ENCODE measurements at places on chromosomes 2 and 18. TPM values are rescaled to one million over a fixed set of nuclear protein-coding genes. Genes with fewer than 3 reads are reported as not detected.

ERMN gene
- 0.04 TPM for total RNA-seq

ALPI gene
- total RNA-seq = not detected

SERPINB11 gene
- total RNA-seq = not detected

ABHD1 gene
- 0.09 TPM for total RNA-seq

FTCDNL1 gene
- 2.6 TPM for total RNA-seq

CTNNA2 gene
- total RNA-seq = 0.62 TPM

AGAP1 gene
- total RNA-seq = 19.1 TPM

SKOR2 gene
- not detected for total RNA-seq

RNF152 gene
- total RNA-seq = 8.1 TPM

ANKRD30B gene
- total RNA-seq = under 0.01 TPM

- no peak for DNase-seq
Measured at GRCh38 chr2:85516653-85517389, 22.1 kb upstream of the MAT2A start.

DNA sequence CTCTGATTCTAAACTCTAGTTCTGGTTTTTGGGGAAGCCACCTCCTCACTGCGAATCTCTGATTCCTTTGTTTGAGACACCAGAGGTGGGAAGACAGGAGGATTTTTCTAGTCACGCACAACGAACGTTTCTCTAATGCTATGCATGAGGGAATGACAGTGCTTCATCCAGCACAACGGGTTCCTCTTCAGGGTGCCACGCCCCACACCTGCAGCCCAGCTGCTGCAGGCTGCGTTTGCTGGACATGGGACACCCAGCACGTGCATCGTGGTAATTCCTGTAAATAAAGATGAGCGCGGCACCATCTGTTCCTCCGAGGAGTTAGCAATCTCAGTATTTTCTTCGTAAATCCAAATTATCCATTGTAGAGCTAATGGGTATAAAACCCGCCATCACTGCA lies 37.5 kb upstream of the TPO start:
- DNase-seq = no peak

DNA sequence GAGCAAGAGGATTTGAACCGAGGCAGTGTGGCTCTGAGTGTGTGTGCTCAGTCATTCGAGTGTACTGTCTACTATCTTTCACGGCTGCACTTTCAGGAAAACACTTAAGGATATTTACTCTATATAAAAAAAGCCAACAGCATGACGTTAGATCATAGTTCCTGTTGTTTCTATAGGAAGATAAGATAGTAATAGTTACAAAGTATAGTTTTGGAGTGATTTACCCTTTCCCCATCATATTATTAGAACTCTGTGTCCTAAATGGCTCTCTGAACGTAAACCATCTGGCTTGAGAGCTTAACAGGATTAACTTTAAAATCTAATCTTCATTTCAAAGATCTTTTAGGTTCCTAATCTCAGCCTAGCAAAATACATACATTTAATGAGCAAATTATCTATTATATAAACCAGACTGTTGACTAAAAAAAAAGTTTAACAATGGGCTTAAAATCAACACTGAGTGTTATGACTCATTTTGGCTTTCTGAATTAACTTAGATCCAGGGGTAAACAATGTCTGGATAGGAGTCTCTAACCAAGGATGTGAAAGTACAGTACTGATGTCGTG lies 150.3 kb upstream of the DNMT3A start:
- DNase-seq = peak; percentile 50

DNA sequence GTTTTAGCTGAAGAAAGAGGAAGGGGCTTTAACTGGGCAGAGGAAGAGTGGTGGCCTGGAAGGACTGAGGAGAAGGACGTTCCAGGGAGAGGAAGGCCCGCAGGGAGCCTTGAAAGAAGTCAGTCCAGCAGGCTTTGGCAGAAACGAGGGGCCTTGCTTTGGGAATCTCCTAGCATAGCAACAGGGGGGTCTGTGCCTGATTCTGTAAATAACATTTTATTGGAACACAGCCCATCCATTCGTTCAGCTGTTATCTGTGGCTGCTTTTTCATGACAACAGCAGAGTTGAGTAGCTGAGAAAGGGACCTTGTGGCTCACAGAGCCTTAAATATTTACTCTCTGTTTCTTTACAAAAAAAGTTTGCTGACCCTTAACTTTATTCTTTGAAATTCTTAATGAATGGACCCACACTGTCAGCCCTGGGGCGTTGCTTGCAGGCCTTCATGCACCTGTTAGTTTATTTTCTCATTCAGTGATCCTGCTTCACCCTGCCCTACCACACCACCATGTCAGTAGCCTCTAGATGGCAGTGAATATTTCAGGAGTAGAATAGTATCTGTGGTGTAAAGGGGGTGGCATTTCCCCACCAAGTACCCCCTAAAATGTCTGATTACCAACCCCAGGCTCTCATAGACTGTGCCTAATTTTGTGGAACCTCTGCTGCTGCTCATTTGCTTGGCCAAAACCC lies 61.0 kb downstream of the MGAT5 start:
- DNase-seq = peak; percentile 89

- no peak for DNase-seq
Measured at GRCh38 chr2:237431372-237431771, 17.4 kb upstream of the COL6A3 start.

- DNase-seq = no peak
Measured at GRCh38 chr2:27451095-27451494, 8.9 kb downstream of the KRTCAP3 start.

DNA sequence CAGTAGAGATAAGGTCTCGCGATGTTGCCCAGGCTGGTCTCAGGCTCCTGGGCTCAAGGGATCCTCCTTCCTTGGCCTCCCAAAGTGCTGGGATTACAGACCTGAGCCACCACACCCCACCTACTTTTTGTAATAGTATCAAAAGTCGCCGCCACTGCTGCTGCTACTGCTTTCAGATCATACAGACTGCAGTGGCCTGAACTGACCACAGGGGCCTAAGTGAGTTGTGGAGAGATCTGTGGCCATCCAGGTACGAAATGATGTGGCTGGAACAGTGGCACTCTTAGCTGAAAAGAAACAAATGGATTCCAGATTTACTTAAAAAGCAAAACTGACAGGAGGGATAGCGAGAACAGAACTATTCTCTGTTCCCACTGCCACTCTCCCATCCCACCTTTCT lies 32.9 kb upstream of the POMC start:
- no peak for DNase-seq

- DNase-seq = peak; percentile 49
Measured at GRCh38 chr2:235494716-235495372, 1.0 kb downstream of the AGAP1 start.

GRCh38 chr2:99698896-99699295 lies 209.1 kb upstream of the REV1 start:
- DNase-seq = no peak

DNA sequence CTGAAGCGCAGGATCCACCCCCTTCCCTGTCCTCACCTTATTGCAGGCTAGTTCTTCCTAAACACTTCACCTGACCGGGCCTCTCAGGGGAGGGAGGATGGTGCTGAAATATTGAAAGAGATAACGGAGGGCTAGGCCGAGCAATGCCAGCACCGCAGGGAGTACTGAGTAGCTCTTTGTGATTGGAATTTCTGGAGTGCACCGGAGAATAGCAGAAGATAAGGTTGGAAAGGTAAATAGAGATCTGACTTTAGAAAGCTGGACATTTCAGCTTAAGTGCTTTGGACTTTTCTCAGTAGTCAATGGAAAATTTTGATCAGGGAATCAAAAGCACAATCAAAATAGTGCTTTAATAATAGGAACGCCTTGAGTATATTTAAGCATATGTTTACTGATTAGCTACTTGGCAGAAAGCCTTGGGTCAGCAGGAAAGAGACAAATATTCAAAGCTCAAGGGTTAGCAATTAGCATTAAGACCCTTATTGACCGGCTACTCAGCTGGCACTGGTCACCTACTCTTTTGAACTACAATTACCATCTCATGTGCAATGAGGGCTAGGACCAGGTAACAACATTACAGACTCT lies 142.9 kb upstream of the NDUFV2 start:
- no peak for DNase-seq

GRCh38 chr18:29004921-29005320 lies 828.0 kb upstream of the CDH2 start:
- no peak for DNase-seq

GRCh38 chr2:37916512-37917082 lies 8.5 kb upstream of the RMDN2 start:
- peak; percentile 86 for DNase-seq

GRCh38 chr2:65397122-65397521 lies 35.3 kb downstream of the SPRED2 start:
- DNase-seq = no peak

DNA sequence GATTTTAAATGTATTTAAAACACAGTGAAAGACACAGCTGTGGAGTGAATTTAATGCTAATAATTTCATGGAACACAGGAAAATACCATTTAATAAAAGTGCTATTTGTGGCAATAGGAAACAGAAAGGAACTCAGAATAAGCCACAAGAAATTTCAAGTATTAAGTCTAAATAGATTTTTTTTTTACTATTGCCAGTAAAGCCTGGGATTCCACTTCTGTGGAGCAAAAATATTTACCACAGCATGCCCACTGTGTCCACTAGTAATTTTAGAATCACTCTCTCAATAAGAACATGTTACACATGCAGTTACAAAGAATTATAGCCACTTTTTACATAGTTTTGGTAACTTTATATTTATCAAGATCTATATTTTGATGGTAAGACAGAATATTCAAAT lies 17.2 kb downstream of the KCTD18 start:
- DNase-seq = no peak

DNA sequence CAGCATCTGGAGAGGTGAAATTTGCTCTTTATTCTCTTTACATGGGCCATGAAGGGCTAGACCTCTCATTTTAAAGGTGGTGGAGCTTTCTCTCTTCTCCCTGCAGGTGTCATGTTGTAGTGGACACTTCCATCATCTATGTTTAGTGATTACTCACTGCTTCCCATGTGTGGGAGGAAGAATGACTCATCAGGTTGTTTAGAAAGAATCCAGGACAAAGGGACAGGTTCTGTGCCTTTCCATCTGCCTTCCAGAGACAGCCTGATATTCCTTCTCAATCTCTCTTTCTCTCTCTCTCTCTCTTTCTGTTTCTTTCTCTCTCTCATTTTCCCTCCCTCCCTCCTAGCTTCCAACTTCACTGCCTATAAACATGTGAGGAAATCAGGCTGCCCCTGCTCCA lies 38.7 kb downstream of the SCG2 start:
- peak; percentile 16 for DNase-seq

- no peak for DNase-seq
Measured at GRCh38 chr18:32770054-32770665, 2.7 kb downstream of the KLHL14 start.

- DNase-seq = peak; percentile 44
Measured at GRCh38 chr2:181152701-181153100, 172.3 kb downstream of the UBE2E3 start.

DNA sequence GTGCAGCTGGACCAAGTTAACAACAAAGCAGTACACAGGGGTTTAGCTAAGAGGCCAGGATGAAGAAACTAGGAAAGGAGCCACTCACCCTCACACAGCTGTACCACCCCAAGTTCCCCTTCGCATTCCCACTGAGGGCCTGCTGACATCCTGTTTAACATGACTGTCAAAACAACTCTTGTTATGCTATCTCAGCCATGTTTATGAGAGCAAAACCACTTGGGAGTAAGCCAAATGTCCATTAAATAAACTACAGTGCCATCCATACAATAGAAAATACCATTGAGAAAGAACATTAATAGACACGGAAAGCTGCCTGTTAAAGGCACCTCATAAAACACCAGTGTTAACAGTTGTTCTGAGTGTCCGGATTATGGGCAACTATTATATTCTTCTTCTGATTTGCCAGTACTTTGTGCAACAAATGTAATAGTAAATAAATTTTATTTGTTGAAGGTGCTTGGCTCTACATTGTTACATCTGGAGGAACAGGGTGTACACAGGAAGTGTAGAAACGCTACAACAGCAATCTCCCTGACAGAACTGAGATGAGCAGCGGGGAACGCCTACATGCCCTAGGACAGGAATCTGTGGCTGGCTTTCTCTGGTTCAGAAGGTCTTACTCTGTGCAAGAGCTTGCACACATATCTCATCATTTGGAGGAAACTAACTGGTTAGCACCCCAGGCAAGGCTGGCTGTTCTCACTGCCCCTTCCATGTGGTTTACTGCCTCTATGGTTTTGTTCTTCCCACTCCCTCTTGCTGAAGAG lies 85.6 kb downstream of the EHD3 start:
- peak; percentile 61 for DNase-seq

- DNase-seq = no peak
Measured at GRCh38 chr2:110731064-110731463, 1.3 kb upstream of the ACOXL start.

- peak; percentile 65 for DNase-seq
Measured at GRCh38 chr2:202109737-202110184, 36.7 kb downstream of the KIAA2012 start.

GRCh38 chr18:1665079-1665478 lies 760.4 kb downstream of the ADCYAP1 start:
- DNase-seq = no peak

GRCh38 chr2:216149741-216150140 lies 40.6 kb downstream of the XRCC5 start:
- DNase-seq = no peak

DNA sequence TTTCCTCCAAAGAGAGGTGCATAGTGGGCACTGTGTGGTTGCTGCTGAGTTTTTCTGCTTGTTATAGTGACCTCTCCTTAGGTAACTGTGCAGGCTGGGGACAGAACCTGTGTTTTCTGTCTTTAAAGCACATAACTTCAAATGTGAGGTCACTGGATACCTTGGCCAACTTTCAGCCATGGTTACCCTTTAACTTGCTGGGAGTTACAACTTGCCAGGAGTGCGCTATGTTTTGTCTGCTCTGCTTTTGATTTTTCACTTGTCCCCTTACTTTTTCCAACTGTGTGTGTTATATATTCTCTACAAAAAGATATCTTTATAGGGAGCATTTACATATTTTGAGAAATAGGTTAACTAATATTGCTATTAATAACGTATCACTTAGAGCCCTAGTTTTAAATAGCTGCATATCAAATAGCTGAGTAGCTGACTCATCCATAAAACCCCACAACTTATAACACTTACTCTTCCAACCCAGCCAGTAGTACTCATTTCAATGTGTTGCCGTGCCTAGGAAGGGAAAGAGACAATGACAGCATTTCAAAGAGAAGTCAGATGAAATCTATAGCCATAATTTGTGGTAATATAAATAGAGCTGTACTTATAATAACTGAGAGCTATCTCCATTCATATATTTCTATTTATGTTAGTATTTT lies 51.6 kb downstream of the DPP4 start:
- DNase-seq = no peak

DNA sequence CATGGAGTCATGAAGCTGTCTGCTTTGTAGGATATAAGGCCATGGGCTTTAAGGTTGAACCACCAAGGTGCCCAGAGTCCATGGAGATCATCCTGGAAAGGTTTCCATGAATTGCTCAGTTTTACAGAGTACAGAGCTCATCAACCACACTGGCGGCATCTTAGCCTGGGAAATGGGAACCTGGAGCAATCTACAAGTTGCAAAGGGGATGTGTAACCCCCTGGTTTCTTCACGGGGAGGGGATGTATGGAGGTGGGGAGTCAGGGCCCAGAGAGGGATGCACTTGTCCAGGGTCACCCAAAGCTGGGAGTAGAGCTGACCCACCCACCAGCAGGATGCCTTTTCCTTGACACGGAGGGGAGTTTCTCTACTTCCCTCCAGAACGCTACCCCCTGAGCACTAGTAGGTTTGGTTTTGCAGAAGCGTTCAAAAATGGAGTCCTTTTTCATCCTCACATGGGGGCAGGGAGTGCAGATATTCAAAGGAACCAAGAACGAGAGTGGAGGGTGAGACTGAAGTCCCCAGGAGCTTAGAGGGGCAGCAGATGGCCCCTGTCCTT lies 7.2 kb downstream of the TMEM37 start:
- no peak for DNase-seq

GRCh38 chr2:198146346-198146940 lies 342.1 kb downstream of the PLCL1 start:
- peak; percentile 77 for DNase-seq
